ENCODE measurements at places on chromosomes 11 and 22.

DNA sequence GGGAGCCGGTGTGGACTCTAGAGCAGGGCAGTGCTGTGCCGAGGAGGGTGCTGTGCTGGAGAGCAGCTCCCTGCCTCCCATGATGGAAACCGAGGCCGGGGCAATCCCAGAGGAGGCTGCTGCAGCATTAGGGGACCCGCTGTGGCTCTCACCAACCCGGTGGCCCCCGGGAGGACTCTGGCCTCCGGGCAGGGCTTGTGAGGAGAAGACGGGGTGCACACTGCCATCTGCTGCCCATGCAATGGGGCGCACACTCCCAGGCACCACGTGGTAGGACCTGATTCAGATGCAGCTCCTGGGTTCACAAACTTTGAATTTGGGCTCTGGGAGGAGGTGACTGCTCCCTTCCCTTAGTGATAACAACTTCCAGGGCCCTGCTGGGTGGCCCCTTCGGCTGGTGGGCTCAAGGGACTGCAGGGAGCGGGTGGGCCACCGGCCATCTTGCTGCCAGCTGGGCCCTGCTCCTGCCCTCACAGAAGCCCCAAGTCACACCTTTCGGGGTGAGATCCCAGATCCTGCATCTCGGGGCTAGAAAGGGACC lies 93.8 kb upstream of the FGF3 start:
- no peak for DNase-seq

- DNase-seq: no peak
These were observed 90.4 kb downstream of the ARHGAP20 start for GRCh38 chr11:110621826-110622225.

GRCh38 chr11:8035200-8035855 lies 45.7 kb upstream of the TUB start:
- no peak for DNase-seq

DNA sequence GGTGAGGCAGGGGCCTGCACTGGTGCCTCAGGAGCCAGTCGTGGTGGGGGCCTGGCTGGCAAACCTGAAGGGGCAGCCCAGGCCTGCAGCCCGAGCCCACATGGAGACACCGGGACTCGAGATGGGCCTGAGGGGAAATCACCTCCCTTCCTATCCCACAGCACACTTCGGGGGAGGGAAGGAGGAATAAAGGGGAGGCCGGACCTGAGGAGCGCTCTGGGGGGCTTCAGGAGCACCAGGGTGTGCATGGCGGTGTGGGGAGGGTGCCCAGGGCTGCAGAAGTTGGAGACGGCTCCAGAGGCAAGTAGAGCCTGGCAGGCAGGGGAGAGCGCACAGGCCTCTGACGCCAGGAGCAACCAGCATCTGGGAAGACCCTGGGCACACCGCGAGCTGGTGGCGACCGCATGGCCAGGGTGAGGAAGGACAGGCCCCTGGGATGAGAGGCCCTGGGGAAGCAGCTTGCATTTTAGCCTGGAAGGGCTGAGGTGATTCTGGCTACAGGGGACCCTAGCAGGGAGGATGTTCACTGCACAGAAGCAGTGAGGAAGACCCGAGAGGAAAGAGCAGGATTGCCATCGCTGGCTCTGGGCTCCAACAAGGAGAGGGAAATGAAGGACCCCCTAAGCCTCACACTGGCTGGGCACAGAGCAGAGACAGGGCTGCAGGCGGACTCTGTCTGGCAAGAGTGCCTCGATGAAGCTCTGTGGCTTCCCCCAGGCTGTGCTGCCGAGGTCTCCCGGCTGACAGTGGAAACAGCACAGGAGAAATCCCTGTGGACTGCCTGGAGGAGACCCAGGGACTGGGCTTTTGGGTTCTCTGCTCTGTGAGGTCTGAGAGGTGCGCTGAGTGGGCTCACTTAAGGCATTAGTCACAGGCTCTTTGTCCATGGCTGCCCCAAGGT lies 457.7 kb downstream of the BRD1 start:
- DNase-seq: no peak

- DNase-seq: no peak
These were observed 24.8 kb downstream of the GAB2 start for GRCh38 chr11:78392854-78393253.

DNA sequence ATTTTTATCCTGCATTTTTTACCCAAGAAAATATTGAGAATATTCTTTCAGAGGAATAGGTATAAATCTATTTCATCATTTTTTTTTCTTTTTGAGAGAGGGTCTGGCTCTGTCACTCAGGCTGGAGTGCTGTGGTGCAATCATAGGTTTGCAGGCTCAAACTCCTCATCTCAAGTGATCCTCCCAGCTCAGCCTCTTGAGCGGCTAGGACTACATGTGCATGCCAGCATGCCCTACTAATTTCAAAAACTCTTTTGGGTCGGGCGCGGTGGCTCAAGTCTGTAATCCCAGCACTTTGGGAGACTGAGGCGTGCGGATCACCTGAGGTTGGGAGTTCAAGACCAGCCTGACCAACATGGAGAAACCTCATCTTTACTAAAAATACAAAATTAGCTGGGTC lies 20.3 kb upstream of the PTPRJ start:
- DNase-seq: no peak

DNA sequence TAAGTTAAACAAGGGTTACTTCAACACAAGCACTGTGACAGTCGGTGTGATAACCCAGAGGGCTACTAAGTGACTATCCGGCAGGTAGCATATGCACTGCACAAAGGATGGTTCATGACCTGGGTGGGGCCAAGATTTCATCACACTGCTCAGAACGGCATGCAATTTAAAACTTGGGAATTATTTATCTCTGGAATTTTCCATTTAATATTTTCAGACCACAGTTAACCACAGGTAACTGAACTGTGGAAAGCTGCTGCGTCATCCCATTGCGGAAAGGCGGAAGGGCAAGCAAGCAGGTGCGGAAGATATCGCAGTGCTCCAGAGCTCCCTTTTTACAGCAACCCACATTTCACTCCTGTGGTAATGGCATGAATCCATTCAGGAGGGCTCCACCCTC lies 540.8 kb downstream of the INSC start:
- no peak for DNase-seq

DNA sequence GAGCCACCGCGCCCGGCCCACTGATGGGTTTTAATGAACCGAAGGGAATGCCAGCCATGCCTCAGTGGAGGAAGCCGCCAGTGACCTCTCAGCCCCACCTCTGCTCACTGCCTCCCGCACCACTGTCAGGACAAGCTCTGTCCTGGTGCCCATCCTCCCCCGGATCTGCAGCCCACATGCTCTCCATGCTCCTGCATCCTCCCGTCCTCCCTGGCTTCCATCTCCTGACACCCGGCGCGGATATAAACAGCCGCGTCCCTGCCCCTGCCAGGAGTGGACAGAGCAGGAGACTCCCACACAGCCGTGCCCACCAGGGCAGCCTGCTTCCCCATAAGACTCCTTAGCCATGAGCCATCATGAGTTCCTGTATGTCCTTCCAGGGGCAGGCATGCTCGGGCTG lies 26.9 kb downstream of the MACROD1 start:
- DNase-seq: no peak

GRCh38 chr11:132576706-132577105 lies 955.6 kb downstream of the OPCML start:
- DNase-seq: no peak

DNA sequence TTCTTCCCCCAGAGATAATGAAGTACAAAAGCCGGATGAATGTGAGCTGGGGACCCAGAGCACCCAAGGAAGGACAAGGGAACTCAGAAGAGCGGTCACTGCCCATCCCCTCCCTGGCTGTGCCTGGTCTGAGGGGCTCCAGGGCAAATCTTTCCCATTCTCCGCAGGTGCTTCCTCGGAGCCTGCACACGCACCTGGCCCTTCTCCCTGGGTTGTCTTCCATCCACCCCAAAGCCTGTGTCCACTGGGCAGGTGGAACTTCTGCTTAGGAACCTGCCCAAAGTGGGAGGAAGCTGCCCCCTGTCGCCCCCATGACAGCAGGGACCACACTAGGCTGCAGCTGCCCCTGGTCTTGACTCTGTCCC lies 121.0 kb upstream of the FGF3 start:
- no peak for DNase-seq

DNA sequence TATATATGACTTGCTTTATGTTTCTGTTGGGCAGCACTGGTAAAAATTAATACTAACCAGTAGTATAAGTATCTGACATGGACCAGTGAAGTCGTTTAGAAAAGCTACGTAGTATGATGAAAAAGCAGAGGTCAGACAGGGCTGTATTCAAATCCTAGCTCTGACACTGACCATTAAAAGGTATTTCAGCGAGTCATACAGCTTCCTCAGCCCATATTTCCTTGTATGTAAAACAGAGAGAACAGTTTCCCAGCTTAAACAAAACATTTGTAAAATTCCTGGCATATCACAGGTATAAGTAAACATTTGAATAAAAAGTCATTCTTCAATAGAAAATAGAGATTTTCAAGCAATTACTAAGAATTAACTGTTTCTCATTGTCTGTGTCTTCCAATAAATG lies 4.2 kb downstream of the NOX4 start:
- DNase-seq: no peak

DNA sequence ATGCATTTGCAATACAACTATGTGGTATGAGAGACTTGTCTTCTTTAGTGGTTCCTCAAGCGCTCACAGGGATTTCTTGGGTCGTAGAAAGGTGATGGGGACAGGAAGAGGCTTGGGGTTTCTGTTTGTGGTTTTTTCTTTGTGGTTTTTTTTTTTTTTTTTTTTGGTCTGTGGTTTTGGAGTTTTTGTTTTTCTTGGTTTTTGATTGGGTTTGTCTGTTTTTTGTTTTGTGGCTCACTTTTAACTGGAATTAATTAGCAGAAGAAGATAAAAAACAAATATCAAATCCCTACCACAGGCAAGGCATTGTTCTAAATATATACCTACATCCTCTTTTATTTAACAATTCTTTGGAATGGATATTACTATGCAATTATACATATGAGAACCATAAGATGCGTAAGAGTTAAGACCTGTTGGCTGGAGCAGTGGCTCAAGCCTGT lies 5.5 kb downstream of the TTC28 start:
- no peak for DNase-seq

- DNase-seq: no peak
These were observed 5.3 kb downstream of the SLC7A4 start for GRCh38 chr22:21026783-21027692.

DNA sequence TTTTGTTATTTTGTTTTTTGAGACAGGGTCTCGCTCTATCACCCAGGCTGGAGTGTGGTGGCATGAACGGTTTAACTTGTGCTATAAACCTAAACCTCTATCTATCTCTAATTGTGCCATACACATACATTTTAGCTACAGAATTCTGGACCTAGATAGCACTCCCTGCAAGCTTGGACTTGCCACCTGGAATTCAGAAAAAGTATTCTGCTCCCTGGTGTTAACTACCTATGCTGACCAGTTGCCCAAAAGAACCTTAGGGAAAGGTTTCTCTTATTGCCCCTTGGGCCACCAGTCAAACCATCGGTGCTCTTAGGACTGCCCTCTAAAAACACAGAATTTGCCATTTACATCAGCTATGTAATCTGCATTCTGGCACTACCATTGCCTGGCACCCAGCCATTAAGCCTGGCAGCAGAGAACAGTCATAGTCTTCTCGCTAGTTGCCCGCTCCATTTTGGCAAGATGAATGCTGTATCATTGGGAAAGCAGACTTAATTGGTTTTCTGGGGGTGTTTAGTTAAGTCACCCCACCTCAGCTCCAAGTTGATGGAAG lies 55.3 kb downstream of the ETS1 start:
- DNase-seq: peak; percentile 86

DNA sequence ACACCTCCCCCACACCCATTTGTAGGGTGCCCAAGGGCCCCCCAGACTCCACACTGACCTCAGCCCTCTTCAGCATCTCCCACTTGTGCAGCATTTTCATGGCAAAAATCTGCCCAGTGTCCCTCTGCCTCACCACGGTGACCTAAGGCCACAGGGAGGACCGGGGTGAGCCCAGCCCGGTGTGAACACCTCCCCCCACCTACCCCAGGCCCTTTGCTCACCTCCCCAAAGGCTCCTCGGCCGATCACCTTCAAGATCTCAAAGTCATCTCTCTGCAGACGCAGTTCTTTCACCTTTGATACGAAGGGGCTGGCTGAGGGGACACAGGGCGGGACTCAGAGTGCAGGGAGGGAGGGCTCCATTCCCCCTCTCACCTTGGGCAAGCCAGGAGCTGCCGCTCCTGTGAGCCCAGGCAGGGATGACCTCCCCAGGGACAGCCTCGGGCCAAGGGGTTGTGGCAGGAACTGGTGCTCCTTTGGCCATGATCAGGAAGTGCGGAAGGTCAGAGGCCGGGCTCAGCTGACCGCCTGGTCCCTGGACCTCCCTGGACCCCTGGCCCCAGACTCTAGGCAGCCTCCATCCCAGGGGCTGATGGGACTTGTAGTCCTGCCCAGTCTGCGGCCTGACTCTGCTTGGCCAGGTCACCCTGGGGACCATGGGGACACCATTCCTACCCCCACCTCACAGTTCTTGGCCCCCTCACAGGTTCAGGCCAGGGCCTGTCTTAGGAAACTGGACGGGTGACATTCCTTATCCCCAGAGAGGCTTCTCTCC lies 2.7 kb downstream of the CDC42BPG start:
- no peak for DNase-seq

- peak; percentile 48 for DNase-seq
These were observed 127.6 kb downstream of the DBX1 start for GRCh38 chr11:20032577-20033260.

GRCh38 chr11:2460540-2461252 lies 15.9 kb downstream of the KCNQ1 start:
- no peak for DNase-seq

- DNase-seq: peak; percentile 48
These were observed 192.6 kb upstream of the NAV2 start for GRCh38 chr11:19519912-19520641.
